CD4-positive, alpha-beta T cell treated with Interleukin-1 beta for 1 hour (primary cell): ENCODE measurements at places on chromosomes 11 and 22.

- no peak for DNase-seq
Measured at GRCh38 chr11:68331338-68331947, 19.1 kb downstream of the LRP5 start.

DNA sequence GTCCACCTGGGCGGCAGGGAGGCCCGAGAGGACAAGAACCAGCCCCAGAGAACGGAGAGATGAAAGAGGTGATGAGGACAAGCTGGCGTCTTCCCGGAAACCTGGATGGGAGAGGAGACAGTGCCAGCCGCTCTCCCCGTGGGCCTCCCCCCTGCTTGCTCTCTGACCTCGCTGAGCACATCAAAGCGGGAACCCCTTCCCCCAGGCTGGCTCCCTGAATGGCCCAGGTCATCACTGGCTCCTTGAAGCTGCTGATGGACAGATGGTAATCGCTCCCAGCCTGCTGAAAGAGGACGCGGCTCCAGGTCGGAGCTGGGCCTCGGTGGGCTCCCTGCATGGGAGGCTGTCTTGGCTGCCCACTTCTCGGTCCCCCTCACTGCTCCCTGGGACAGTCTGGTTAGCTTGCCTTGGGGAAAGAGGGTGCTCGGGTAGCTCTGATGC, 18.4 kb downstream of the RPUSD4 start:
- DNase-seq = no peak

DNA sequence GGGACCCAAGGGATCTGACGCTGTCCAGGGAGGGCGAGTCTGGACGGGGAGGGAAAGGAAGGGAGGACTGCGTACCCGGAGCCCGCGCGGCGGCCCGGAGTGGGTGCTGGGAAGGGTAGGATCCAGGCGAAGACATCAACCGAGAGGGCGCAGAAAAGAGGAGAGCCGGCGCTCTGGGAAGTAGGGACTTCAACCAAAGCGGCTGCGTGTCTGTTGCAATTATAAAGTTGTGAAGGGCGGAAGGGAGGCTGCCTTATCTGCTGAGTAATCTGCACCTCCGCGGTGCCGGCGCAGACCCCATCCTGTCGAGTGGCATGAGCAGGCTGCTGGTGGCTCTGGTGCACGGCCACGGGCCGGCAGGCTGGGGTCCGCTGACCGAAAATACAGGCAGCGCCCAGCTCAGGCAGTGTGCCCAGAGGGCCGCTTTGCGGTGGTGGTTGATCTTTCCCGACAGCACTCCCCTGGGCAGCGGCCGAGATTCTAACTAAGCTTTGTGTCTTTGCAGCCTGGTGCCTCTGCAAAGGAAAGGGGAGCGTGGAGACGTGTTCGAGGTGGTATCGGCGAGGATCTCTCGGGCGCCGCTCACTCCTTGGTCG, 978 bp downstream of the C11orf87 start:
- no peak for DNase-seq

GRCh38 chr11:94590352-94591041, 23.3 kb downstream of the PIWIL4 start:
- no peak for DNase-seq

- peak; percentile 21 for DNase-seq
Measured at GRCh38 chr22:39349506-39349966, 255 bp upstream of the SYNGR1 start.

DNA sequence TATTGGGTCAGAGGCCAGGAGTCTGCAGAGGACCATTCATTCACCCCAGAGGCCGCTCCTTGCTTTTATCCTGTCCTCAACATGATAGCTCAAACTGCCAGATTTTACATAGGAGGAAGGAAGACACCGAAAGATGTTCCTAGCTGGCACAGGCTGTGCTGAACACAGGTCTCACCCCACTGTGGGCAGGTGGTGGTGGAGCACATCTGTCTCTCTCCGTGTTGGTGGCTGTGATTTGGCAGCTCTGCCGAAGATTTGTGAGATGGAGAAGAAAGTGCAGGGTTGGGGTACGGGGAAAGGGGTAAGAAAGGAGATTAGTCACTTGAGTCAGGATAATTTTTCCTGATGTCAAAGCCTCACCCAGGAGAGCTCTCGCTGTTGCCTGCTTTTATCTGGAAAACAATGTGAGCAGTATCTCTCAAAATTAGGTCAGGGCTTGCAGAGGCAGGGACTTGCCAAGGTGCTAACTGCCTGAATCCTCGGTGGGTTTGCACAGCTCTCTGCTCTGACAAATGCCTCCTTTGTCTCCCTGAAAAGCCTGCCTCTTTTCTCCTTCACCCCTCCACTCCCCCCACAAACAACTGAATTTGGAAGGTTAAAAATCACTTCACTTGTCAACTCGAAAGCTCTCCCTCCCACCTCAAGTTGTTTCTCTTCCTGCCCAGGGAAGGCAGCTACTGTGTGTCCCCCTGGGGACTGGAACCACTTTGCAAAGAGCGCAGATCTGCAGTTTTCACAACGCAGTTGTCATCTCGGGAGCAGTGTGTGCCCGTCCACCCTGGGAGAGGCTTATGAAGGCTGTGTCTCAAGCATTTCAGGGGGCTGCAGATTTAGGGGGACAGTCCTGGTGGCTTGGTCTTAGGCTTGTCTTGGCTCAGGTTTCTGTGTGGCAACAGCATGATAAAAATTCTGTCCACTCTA, 299.7 kb downstream of the ST3GAL4 start:
- no peak for DNase-seq

GRCh38 chr22:25053153-25053805, 100.8 kb downstream of the KIAA1671 start:
- DNase-seq = no peak

GRCh38 chr22:48707763-48708557, 1119.7 kb downstream of the BRD1 start:
- DNase-seq = no peak

DNA sequence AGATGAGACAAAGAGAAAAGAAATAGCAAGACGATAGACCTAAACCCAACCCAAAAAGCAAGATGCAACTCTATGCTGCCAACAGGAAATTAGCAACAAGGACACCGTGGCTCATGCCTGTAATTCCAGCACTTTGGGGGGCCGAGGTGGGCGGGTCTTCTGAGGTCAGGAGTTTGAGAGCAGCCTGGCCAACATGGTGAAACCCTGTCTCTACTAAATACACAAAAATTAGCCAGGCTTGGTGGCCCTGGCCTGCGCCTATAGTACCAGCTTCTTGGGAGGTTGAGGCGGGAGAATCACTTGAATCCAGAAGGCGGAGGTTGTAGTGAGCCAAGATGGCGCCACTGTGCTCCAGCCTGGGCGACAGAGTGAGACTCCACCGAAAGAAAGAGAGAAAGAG, 24.3 kb upstream of the IL10RA start:
- no peak for DNase-seq

GRCh38 chr11:86442420-86442819, 67.7 kb downstream of the CCDC81 start:
- DNase-seq = no peak

- no peak for DNase-seq
Measured at GRCh38 chr11:61657566-61658290, 22.5 kb upstream of the DAGLA start.

GRCh38 chr11:66868726-66869566, 12.1 kb downstream of the LRFN4 start:
- peak; percentile 76 for DNase-seq

- no peak for DNase-seq
Measured at GRCh38 chr11:46285594-46286033, 8.2 kb downstream of the CREB3L1 start.

- DNase-seq = no peak
Measured at GRCh38 chr22:42725606-42726355, 5.1 kb upstream of the A4GALT start.

DNA sequence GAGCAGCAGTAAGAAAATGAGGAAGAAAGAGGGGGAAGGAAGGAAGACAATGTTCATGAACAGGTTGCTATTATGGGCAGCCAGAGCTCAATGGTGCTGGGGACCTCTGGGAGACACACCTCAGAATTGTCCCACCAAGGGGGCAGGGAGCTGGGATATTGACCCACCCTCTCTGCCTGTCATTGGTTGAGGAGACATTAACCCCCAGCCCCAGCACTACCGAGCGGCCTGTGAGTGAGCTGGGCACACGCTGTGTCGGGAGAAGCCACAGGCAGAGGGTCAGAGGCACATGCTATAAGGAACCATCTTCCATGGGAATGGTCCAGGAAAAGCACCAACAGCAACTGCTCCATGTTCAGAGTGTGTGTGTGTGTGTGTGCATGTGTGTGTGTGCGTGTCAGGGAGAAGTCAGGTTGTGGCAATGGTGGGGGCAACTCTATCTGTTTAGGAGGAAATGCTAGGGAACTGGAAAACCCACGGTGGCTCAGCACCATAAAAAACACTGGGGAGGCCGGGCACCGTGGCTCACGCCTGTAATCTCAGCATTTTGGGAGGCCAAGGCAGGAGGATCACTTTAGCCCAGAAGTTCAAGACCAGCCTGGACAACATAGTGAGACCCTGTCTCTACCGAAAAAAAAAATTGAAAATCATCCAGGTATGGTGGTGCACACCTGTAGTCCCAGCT, 49.2 kb downstream of the CD6 start:
- no peak for DNase-seq
